ENCODE measurements at places on chromosomes 3 and 15. TPM values are rescaled to one million over a fixed set of nuclear protein-coding genes. Genes with fewer than 3 reads are reported as not detected.
A peak's percentile ranks its signal among the peaks of the same experiment; 100 is the strongest.

DNA sequence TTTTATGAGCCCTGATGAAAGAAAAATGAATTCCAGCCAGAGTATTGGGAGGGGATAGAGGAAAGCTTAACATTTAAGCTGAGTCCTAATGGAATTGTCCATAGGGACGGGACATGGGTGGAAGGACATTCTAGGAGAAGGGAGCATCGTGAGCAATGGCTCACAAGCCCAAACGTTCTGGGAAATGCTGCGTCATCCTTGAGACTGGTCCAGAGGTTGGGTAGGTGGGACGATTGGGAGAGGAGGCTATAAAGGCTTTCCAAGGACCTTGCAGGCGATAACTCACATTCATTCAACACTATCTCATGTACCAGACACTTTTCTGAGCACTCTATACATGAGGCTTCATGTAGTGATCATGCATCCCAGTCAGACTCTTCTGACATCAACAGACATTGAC is 237.5 kb downstream of the THSD4 start:
- no peaks in the 10 kb centered on the region for H3K27me3 ChIP-seq
- no peak overlapping the region for H3K4me3 ChIP-seq
- H3K4me1 ChIP-seq, result peaks cover 5% of the 10 kb centered on the region
- no peak overlapping the region for H3K27ac ChIP-seq
- H3K36me3 ChIP-seq, result no peaks in the 10 kb centered on the region

GLDN gene
- total RNA-seq, result 4.0 TPM

DNA sequence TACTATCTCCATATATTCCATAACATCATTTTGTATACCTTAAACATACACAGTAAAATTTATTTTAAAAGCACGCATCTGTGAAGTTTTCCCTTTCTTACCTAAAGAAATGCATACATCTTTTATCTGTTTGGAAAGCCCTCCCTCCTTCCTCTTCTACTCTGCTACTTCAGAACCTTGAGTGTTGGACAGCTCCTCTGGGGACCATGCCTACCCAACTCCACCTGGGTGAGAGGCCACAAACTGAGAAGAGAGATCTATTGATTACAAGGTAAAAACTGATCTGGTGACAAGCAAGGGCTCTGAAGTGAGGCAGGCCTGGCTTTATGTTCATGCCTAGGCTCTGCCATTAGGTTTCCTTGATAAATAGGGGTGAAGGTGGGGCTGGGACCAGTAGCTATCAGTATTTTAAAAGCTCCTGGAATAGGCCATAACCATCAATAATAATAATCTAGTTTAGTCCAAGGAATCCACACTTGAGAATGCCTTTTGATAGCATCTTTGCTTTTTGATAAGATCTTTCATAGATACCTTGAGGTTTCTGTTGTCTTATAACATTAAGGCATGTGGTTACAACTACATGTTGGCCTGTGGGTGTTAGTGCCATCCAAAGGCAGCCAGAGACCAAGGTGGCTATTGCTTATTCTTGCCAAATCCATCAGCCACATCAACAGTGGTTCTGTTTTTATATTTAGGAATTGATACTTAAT is 148.8 kb downstream of the KCNMB2 start:
- no peak overlapping the region for H3K27ac ChIP-seq
- H3K4me3 ChIP-seq, result no peak overlapping the region

DNA sequence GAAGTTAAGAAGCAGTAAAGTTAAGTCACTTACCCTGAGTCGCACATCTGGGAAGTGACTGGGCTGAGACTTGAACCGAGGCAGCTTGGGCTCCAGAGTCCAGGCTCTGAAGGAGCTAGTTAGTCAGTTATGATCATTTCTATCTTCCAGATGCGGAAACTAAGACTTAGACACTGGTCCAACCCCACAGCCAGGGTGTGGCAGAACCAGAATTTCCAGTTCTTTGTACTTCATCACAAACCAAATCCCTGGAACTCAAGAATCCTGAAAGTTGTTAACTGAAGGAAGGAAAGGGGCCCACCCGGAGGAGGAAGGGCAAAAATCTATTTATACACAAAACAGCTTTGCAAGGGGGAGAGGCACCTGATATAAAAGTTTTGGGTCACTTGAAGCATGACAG is 389.9 kb downstream of the SHQ1 start:
- no peaks in the 10 kb centered on the region for H3K4me1 ChIP-seq
- no peak overlapping the region for H3K4me3 ChIP-seq
- no peak for DNase-seq
- no peak overlapping the region for H3K27ac ChIP-seq
- no peaks in the 10 kb centered on the region for H3K27me3 ChIP-seq
- H3K36me3 ChIP-seq, result no peaks in the 10 kb centered on the region

GRCh38 chr15:62550106-62550505 is 385.0 kb upstream of the C2CD4B start:
- no peak overlapping the region for H3K27ac ChIP-seq
- no peak overlapping the region for H3K4me3 ChIP-seq
- H3K36me3 ChIP-seq, result no peaks in the 10 kb centered on the region
- H3K27me3 ChIP-seq, result no peaks in the 10 kb centered on the region

AGTR1 gene
- 5.6 TPM for total RNA-seq

THAP10 gene
- total RNA-seq, result 3.5 TPM

SLC22A13 gene
- total RNA-seq, result 0.16 TPM

- no peak overlapping the region for H3K27ac ChIP-seq
- no peaks in the 10 kb centered on the region for H3K4me1 ChIP-seq
- DNase-seq, result no peak
- H3K36me3 ChIP-seq, result no peaks in the 10 kb centered on the region
Observed at GRCh38 chr3:156298938-156299337, 178.6 kb downstream of the KCNAB1 start.

AQP9 gene
- total RNA-seq, result 1.4 TPM

DNA sequence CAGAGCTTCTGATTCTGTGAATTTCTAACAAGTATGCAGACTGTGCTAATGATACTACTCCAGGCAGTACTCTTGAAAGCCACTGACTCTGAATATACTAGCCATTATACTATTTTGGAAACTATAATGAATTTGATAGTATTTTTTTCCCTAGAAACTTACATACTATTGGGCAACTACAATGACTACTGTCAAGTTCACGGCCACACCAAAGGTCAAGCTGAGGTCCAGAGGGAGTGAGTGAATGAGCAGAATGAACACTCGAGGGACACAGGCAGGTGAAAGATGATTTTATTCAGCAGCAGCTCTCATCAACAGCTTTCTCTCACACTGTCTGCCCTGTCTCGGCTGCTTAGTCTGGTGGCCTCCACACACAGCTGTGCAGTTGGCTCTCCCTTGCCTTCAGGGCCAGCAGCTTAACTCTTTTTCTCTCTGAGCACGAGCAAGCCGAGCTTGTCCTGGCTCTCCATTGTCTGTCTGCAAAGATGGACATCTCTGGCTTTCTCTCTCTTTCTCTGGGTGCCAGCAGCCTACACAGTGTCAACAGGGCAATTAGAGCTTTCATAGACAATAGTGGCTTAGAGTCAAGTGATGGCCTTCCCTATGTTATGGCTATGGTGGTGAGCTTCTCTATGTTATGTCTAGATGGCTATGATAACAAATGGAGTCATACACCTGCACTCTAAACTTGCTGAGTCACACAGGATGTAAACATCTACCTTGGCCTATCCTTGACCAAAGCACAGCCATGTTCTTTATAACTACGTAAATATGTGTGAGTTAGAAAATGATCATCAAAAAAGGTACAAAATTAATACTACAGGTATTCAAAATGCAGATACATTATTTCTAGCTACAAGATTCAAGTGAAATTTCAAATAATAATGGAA is 362.4 kb downstream of the CGGBP1 start:
- no peaks in the 10 kb centered on the region for H3K27me3 ChIP-seq
- no peak overlapping the region for H3K4me3 ChIP-seq
- peak; percentile 6 for DNase-seq
- H3K27ac ChIP-seq, result no peak overlapping the region
- no peaks in the 10 kb centered on the region for H3K36me3 ChIP-seq

QARS1 gene
- total RNA-seq, result 231 TPM

RBMS3 gene
- total RNA-seq, result 48.8 TPM

DNA sequence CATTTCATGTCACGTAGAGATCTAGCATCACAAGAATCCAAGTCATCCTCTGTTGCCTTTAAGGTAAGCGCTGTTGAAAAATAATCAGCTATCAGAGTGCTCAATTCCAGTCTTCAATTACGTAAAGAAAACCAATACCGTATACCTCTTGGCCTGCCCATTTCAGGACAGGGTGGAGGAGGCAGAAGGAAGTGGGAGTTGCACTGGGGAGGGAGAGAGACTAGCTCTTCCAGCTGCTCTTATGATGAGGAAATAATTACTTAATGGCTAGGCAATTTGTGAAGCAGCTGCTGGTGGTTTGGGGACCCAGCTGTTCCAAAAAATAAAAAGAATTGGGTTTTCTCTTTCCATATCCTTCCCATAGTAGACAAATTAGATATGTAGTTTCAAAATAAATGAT is 365.8 kb upstream of the MCTP2 start:
- no peak overlapping the region for H3K4me3 ChIP-seq
- no peaks in the 10 kb centered on the region for H3K27me3 ChIP-seq
- no peaks in the 10 kb centered on the region for H3K36me3 ChIP-seq

DNA sequence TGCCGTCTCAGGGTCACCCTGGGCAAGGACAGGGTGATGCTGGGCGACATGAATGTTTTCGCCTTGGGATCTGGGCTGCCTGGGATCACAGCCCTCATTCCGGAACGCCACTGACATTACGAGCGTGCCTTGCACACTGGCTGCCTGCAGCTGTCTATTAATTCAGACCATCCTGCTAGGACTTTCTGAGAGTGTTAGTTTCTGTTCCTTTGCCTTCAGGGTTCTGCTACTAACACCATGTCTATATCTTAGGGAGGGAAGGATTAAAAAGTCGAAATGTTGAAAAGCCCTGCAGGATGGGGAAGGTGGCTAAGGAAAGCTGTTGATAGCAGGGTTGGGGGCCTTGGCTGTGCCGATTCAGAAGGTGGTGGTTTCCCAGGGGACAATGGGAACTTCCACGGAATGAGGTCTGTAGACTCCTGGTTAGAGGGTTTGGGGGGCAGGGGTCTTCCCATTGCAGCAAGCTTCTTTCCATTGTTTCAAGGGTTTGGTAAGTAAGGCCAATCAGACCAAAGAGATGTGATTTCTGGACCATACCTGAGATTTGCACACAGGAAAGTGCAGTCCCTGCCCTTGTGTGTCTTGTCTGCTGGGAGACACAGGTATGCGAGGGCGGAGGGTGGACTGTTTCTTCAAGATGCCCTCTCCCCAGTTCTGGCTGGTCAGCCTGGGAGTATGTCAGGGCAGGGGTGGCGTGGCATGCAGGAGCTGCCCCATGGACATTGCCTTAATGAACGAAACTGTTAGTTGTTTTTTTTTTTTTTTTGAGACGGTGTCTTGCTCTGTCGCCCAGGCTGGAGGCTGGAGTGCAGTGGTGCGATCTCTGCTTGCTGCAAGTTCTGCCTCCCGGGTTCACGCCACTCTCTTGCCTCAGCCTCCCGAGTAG is 50.9 kb downstream of the RGMA start:
- no peak overlapping the region for H3K4me3 ChIP-seq
- DNase-seq, result no peak
- no peaks in the 10 kb centered on the region for H3K27me3 ChIP-seq
- no peaks in the 10 kb centered on the region for H3K36me3 ChIP-seq

DNA sequence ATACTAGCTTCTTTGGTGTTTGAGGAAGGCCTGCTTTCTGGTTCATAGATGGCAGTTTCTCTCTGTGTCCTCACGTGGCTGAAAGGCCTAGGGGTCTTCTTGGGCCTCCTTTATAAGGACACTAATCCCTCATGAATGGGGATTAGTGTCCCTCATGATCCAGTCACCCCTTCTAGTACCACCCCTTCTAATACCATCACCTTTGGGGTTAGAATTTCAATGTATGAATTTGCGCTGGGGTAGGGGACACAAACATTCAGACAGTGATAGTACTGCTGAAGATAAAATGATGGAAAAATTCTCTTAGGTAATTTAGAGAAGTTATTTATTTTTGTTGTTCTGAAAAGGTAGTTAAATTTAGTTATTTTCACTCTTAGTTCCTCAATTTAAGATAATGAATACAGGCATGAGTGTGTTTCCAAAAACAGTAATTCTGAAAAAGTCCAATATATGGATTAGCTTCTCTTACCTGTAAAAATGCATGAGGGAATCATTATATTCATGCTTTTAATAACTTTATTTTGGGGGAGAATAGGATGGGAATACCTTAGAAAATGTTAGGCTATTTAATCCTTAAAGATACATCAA is 103.6 kb downstream of the FNDC3B start:
- peaks cover 25% of the 10 kb centered on the region for H3K4me1 ChIP-seq
